HT1080 (cell line): ENCODE measurements at places on chromosomes 2 and 18. TPM values are rescaled to one million over a fixed set of nuclear protein-coding genes. Genes with fewer than 3 reads are reported as not detected.
A peak's percentile ranks its signal among the peaks of the same experiment; 100 is the strongest.

DNA sequence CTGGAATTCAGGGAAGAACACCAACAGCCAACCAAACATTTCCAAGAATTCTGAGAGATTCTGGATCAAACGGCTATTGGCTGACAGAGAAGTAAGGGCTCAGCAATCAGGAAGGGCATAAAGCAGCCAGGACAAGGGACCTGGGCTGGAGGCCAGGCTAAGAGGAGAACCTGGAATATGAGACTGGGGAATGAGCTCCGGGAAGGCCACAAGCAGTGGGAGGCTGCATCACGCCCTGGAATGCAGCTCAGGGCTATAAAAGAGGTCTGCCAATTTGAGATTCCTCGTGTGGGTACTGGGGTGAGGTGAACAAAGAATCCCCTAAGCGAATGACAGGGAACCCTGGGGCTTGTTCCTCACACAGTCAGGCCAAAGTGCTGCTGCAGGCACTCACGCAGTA lies 60.4 kb downstream of the ANO7 start:
- no peak for DNase-seq

DNA sequence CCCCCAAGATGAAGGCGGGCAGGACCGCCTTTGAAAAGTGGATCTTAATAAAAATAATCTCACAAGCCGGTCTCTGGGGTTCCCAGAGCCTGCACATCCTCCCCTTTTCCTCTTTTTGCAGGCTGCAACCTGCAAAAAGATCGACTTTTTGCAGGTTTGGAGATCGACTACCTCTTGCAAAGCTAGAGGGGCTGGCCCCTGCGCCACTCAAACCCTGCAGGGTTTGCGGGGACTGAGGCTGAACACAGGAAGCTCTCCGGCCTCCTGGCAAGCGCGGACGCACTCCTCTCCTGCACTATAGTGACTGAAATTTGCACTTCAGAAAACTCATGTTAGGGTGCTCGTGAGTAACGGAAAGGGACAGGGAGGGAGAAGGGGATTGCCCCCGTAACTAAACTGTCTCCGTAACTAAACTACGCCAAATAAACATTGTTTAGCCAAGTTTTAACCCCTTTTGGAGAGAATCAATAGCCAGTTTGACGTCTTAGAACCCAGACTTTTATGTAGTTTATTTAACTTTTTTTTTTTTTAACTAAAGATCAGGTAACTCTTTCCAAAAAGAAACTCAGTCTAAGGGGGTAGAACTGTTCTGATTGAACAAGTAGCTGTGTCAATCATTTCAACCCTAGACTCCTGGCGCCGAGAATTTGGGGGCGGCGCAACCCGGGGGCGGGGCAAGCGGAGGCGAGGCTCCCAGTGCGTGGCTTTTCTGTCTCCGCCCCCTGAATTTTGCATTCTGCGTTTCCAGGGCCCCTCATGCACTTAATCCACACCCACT lies 2.5 kb downstream of the IGFBP5 start:
- DNase-seq: no peak

CPLX4 gene
- not detected in 2 replicates for total RNA-seq

DNA sequence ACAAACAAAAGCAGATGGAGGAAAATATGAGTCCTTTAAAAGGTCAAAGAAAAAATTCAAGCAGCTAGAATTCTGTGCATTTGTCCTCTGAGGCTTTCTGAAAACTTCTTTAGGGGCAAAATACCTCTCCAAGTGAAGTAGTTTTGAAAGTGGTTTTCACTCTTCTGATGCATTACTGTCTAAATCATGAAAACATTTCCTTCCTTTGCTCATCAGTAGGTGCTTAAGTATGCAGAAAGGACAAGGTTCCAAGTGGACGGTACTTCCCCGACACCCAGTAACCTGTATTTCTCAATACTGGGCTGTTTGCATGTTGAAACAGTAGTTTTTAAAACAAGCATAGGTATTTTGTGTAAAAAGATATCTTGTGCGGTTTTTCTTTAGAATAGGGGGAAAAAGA lies 189.1 kb upstream of the ERBB4 start:
- no peak for DNase-seq

GRCh38 chr2:207046724-207047123 lies 107.4 kb downstream of the CPO start:
- peak; percentile 51 for DNase-seq

DNA sequence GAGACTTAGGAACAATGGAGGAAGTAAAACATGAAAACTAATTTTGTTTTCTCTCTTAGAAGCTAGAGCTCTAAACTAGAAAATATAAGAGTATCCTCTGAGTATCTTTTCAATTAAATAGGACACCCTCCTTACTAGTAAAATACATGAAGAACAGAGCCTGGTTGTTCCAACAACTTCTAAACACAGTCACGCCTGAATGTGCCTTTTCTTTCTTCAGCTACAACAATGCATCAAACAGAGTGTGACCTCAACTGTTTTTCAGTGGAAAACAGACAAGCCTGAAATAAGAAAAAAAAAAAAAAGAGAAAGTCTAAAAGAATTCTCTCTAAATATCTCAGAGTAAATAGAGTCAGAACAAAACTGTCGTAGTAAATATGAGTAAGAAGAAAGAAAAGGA lies 928.8 kb downstream of the CNTNAP5 start:
- no peak for DNase-seq

GRCh38 chr2:222722327-222722946 lies 51.0 kb downstream of the MOGAT1 start:
- DNase-seq: peak; percentile 30

GRCh38 chr18:47595831-47596501 lies 334.5 kb downstream of the SMAD2 start:
- peak; percentile 40 for DNase-seq

GRCh38 chr2:35443087-35443486 lies 912.5 kb upstream of the CRIM1 start:
- no peak for DNase-seq

IL36A gene
- total RNA-seq: not detected in 2 replicates

- no peak for DNase-seq
These were observed 649.3 kb upstream of the SOX11 start for GRCh38 chr2:5042666-5043440.

MOCOS gene
- total RNA-seq: 9.2 and 12.2 TPM in 2 replicates

MGAT4A gene
- total RNA-seq: 5.0 and 5.6 TPM in 2 replicates

GRCh38 chr2:230896346-230897115 lies 28.5 kb downstream of the GPR55 start:
- no peak for DNase-seq

DNA sequence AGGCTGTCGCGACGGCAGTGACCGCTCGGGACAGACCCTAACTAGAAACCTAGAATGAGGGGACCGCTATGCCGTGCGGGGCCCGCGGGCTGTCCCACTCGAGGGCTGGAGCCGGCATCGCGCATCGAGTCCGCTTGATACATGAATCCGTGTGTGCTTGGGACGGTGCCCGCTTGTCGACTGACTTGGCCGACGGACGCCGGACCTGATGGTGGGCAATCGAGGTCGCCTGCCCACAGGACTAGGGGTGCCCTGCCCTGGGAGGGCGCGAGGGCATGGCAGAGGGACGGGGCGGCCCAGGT lies 749 bp upstream of the PTMA start:
- DNase-seq: no peak

LBX2 gene
- total RNA-seq: 0.84 and 4.0 TPM in 2 replicates

- no peak for DNase-seq
These were observed 11.2 kb upstream of the CXXC1 start for GRCh38 chr18:50298443-50299284.

TUBA3E gene
- total RNA-seq: 11.1 and 14.6 TPM in 2 replicates

DNA sequence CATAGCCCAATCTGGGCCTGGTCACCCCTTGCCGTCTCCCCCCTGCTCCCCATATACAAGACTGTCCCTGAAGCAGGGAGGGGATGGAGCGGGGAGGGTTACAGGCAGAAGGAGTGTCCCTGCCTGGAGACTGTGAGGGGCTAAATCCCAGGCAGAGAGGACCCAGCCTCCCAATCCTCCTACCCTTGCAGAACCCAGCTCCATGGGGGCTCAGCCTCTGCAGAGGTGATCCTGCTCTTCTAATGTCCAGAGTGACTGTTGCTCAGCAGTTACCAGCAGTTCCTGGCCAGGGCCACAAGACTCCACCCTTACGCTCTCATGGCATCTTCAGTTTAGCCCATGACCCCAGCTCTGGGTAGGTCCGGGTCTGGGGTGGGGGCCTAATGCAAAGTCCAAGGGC lies 58.1 kb downstream of the COA5 start:
- DNase-seq: no peak

GRCh38 chr18:48791636-48792105 lies 159.1 kb downstream of the SMAD7 start:
- no peak for DNase-seq

- no peak for DNase-seq
These were observed 171.5 kb downstream of the INO80D start for GRCh38 chr2:205914213-205915129.

- no peak for DNase-seq
These were observed 100.7 kb downstream of the NUP35 start for GRCh38 chr2:183224948-183225347.

GRCh38 chr2:182616471-182617393 lies 99.3 kb upstream of the DNAJC10 start:
- DNase-seq: peak; percentile 29

ADAM23 gene
- total RNA-seq: 3.2 and 3.6 TPM in 2 replicates

KCNE4 gene
- total RNA-seq: not detected in 2 replicates

GRCh38 chr2:237591141-237591881 lies 777 bp upstream of the RAB17 start:
- DNase-seq: no peak

GALNT14 gene
- total RNA-seq: 46.3 and 62.7 TPM in 2 replicates

- no peak for DNase-seq
These were observed 46.9 kb upstream of the NDUFV2 start for GRCh38 chr18:9055626-9056025.

SIX2 gene
- 11.5 and 15.6 TPM in 2 replicates for total RNA-seq

- DNase-seq: peak; percentile 66
These were observed 18.8 kb downstream of the TGOLN2 start for GRCh38 chr2:85308896-85309555.

GRCh38 chr2:232870018-232870765 lies at the start of gene SNORC:
TSS of gene SNORC (plus strand) at chr2:232870264. CDS start at chr2:232870342, 78 bp downstream.
- DNase-seq: no peak

DNA sequence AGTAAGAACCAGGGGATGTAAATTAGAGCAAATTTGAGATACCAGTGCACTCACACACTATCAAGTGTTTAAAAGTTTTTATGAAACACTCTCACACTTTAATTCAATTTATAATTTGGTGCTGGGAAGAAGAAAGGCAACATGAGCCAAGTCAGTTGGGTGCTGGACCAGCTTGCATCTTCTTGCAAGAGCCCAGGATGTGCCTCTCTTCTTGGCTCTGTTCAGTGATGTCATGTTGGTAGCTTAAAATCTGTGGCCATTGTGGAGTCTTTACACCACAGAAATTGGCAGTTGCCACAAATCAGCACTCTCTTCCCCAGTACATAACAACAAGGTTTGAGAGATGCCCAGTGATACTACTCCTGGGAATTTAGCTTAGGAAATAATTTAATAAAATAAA lies 38.2 kb downstream of the IL1R2 start:
- DNase-seq: no peak

- DNase-seq: peak; percentile 13
These were observed 807 bp downstream of the GAREM1 start for GRCh38 chr18:32469691-32470459.

DNA sequence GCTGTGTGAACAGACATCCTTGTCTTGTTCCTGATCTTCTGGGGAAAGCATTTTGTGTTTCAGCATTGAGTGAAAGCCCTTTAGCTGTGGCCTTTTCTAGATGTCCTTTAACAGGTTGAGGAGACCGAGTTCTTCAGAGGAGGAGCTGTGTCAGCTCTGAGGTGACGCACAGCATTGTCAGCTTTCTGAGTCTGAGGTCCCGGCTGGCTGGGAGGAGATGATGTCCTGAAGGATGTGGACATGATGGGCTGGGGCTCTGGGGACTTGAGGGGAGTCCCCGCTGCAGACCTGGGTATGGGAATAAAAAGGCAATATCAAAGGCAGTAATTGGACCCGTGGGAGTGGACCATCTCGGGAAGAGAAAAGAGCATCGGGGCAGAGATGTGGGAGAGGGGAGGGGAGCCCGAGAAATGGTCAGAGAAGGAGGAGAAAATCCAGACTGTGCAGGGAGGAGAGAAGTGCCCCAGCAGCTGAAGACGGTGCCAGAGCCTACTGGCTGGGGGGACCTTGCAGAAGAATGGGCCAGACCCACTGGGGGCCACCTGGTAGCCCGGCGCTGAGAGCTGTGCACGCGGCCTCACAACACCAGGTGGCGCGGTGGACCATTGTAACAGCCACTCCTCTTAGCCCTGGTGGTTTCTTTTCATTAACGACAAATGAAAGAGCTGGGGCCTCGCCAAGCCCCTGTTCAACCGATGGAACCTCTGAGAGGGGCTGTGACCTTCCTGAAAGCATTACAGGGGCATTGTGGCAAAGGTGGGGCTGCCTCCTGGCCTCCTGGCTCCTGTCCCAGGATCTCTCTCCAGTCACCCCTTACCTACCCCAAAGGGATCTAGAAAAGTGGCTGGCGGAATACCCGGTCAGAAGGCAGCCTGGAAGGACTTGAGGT lies 61.6 kb downstream of the ST3GAL5 start:
- peak; percentile 62 for DNase-seq

TEX44 gene
- not detected in 2 replicates for total RNA-seq

GRCh38 chr2:86055314-86055713 lies 50.4 kb downstream of the POLR1A start:
- DNase-seq: no peak

DNA sequence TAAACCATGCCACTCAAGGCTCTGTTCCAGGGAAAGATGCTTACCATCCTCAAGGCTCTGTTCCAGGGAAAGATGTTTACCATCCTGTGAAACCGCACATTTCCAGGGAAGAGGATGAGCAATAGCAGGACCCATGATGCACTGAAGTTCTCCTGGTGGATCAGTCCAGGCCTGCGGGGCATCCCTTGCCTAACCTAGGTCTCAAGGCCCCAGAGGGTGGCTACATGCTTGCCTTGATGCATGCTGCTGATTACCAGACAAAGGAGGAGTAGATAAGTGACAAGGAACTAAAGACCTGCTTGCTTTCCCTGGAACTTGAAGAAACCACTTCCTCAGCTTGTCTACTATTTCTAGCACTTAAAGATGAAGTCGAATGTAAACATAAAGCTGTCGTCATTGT lies 111.0 kb upstream of the LINC00305 start:
- no peak for DNase-seq

UGT1A4 gene
- total RNA-seq: not detected in 2 replicates

GRCh38 chr2:205780645-205781044 lies 98.3 kb downstream of the NRP2 start:
- no peak for DNase-seq

HOXD9 gene
- 0.53 and 1.7 TPM in 2 replicates for total RNA-seq

ATP9B gene
- total RNA-seq: 9.9 and 16.4 TPM in 2 replicates
